Left lung (tissue), 14 donors: ENCODE measurements at places on chromosomes 3 and 15. TPM values are rescaled to one million over a fixed set of nuclear protein-coding genes. Genes with fewer than 3 reads are reported as not detected.

DNA sequence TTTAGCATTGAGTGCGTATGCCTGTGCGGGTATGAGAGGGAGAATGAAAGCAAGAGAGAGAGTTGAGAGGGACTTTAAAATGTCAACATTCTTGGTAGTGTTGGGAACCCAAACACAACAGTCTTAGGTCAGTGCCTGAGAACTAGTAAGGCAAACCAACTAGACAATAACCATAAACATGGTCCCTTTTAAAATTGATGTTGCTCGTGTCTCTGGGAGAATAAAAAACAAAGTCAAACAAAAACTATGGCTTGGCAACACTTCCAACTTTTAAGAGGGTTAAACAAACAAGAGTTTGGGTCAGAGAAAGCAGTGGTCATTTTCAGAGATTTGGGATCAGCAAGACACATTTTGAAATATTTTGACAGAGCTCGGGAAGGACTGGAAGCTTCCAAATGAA, 146.7 kb upstream of the THBS1 start:
- no peak for DNase-seq

DNA sequence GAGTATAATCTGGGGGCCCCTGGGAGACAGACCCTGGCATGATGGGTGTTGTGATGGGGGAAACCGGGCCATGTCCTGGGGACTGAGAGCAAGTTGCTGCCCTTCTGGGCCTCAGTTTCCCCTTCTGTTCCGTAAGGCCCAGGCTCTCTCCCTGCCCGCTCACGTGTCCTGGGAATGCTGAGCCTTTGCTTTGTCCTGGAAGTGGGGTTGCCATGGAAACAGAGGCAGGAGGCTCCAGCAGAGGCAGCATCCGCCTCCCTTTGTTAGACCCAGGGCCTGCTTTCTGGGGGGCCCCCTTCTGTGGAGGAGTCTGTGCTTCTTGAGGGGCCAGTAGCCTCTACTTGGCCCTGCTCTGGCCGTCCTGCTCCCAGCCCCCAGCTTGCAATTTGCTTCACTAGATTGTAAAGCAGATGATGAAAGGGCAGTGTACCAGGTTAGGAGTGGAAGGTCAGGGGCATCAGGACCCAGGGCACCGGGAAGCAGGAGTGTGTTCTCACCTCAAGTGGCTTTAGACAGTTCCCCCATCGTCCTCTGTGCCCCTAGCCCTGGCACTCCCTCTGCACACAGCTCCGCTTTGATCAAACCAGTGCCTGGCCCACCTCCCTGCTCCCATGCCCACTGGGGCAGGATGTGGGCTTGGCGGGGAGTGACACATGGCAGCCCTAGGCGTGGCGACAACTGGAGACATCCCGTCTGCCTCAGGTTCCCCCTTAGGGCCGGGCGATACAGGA, 105.6 kb downstream of the FBLN2 start:
- no peak for DNase-seq

DNA sequence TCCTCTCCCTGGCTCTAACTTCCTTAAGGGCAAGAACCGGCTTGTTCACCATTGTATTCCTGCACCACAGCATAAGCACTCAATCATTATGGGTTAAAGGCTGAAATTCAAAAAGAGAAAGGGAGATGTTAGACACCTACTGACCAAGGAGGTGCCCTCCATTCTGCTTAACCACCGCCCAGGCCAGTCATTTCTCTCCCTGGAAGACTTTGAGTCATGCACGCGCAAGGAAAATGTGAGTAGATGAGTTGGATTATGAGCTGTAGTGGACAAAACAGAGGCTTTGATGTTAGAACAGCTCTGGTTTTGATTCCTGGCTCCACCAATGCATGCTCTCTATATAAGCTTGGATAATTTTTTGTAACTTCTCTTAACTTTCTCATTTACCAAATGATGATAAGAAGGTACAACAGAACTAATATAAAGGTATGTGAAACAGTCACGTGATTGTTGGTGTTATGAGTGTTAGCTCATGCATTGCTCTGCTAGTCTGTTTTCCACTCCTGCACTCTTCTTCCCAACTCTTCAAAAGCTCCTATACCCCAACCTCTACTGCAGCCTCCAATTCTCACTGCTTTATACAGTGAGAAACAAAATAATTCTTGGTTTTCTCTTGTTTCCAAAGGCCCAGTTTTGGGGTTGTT, 148.4 kb upstream of the ATP11B start:
- DNase-seq = no peak

- DNase-seq = peak; percentile 51
These were observed 5.7 kb downstream of the ESYT3 start for GRCh38 chr3:138440121-138440521.

- no peak for DNase-seq
These were observed 21.4 kb downstream of the NEK11 start for GRCh38 chr3:131048030-131048429.

GRCh38 chr3:128351546-128351945, 115.1 kb downstream of the DNAJB8 start:
- no peak for DNase-seq

- no peak for DNase-seq
These were observed 35.0 kb upstream of the CAPN3 start for GRCh38 chr15:42324308-42324707.

DNA sequence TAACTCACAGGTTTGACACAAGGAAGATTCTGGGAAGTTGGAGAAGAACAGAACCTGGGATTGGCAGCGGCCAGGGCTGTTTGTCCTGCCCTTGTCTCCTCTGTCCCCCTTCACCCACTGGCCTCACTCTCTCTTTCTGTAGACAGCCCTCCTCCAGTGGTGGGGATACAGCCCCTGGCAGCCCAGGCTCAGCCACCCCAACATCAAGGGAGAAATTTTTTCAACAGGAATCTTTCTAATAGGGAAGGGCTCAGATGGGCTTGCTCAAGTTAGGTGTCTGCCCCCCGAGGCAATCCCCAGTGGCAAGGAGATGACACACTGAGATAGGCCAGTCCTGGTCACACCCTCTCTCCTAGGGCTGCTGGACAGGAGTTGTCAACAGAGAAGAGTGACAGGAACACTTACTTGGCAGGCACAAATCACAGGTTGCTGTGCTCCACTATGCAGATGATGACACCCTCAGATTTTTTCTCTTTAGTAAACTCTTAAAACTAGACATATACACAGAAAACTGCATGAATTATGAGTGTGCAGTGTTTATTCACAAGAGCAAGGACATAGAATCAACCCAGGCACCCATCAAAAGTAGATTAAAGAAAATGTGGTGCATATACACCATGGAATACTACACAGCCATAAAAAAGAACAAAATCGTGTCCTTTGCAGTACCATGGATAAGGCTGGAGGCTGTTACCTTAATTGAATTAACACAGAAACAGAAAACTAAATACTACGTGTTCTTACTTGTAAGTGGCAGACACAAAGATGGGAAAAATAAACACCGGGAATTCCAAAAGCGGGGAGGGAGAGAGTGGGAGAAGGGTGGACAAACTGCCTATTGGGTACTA, 36.3 kb downstream of the PLA2G4D start:
- DNase-seq = no peak

GRCh38 chr3:8303466-8303865, 198.2 kb upstream of the LMCD1 start:
- no peak for DNase-seq

GRCh38 chr15:45156744-45157455, 27.1 kb downstream of the DUOX1 start:
- no peak for DNase-seq

DNA sequence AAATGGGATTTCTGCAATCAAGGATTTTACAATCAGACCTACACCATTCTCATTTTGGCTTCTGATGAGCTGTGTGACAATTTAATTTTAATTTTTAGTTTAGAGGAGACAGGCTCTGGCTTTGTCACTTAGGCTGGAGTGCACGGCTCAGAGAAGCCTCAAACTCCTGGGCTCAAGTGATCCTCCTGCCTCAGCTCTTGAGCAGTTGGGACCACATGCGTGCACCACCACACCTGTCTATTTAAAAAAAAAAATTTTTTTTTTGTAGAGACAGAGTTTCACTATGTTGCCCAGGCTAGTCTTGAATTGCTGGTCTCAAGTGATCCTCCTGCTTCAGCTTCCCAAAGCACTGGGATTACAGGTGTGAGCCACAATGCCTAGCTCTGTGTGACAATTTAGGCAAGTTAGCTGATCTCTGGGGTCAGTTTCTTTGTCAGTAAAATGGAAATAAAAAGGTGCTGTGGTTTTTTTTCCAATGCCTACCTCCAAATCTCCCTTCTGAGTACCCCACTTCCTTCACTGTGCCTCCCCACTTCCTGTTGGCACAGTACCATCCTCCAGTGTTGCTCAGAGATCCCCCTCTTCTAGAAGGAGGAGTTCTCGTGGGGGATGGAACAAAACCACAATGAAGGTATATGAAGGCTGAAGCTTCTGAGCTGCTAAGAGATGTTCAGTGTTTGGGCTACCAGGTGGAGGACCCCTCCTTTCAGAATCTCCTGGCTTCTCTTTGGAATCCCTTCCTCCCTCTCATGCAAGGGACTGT, 54.1 kb upstream of the GSK3B start:
- no peak for DNase-seq

- no peak for DNase-seq
These were observed 137.1 kb upstream of the PRR20G start for GRCh38 chr3:127424766-127425504.

DNA sequence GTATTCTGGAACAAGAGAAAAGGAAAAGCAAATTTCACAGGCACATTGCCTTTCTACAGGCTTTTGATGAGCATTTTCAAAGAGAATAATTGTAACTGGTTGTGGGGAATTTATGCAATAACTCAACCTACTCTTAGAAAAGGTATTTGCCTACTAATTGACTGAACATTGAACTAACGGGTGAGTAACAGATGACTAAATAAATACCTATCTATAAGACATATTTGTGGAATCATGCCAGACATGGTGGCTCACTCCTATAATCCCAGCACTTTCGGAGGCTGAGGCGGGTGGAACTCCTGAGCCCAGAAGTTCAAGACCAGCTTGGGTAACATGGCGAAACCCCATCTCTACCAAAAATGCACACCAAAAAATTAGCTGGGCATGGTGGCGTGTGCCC, 367.7 kb downstream of the CGGBP1 start:
- DNase-seq = no peak

GRCh38 chr15:43826508-43827341, at the start of gene WDR76:
WDR76 (plus strand) TSS chr15:43827002; CDS start chr15:43827033, 31 bp downstream.
- peak; percentile 96 for DNase-seq

GRCh38 chr15:79283252-79284048, 928 bp downstream of the ANKRD34C start:
- DNase-seq = peak; percentile 83

DNA sequence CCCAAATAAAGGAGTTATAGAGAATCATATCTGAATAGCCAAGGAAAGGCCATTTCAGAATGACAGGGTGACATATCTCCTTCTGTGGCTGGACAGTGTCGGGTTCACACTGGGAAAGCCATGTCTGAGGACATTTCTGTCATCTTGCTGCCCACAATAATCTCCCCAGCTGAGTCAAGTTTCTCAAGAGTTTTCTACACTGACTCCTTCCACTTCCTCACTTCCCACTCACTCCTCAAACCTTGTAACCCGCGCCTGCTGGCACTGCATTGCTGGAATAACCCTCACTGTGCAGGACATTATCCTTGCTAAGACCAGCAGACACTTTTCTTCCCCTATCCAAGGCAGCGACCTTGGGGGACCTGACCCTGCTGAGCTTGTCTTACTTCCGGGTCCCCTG, 5.3 kb upstream of the INSYN1 start:
- no peak for DNase-seq

Gene ADIPOQ
- polyA plus RNA-seq = not detected

Gene USP50
- polyA plus RNA-seq = 0.56 TPM

Gene NUTM1
- polyA plus RNA-seq = 0.04 TPM

Gene CCR4
- 0.87 TPM for polyA plus RNA-seq

Gene ESYT3
- polyA plus RNA-seq = 38.3 TPM
